Activated CD4-positive, CD25-positive, alpha-beta regulatory T cell treated with anti-CD3 and anti-CD28 coated beads, Interleukin-2, amount 50 U/mL, for 16 hours (primary cell): ENCODE measurements at places on chromosomes 4 and X.

- no peak for DNase-seq
Observed at GRCh38 chr4:121998024-121998423, 46.2 kb upstream of the TRPC3 start.

- no peak for DNase-seq
Observed at GRCh38 chr4:143207555-143207954, 22.8 kb downstream of the USP38 start.

DNA sequence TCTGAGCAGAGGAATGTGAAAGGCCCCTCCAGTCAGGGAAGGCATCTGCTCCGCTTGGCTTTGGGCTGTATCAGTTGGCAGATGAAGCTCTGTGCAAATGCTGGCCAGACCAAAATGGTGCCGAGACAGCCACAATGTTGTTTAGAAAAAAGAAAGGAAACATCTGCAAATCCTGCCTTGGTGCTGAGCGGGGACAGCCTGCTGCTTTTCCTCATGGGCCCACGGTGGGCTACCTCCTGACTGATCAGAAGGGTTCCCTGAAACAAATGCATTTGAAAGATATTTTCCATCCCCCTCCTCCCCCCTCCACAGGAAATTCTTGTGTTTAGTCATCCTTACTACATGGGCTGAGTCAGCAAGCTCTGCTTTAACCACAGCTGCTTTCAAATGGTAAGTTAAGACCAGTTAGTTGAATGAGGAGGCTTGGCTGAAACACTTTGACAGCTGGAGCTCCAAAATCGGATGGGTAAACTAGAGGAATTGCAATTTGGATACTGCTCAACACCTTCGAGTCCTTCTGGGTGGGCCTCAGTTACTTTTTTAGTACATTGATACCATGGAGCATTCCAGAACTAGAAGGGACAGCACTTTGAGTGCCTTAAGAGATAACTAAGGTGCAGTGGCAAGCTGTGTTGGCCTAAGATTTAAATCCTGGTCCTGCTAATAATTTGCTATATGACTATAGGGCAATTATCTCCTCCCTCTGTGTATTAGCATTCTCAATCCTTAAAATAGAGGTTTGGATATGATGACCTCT is 36.0 kb downstream of the PLAC1 start:
- no peak for DNase-seq

DNA sequence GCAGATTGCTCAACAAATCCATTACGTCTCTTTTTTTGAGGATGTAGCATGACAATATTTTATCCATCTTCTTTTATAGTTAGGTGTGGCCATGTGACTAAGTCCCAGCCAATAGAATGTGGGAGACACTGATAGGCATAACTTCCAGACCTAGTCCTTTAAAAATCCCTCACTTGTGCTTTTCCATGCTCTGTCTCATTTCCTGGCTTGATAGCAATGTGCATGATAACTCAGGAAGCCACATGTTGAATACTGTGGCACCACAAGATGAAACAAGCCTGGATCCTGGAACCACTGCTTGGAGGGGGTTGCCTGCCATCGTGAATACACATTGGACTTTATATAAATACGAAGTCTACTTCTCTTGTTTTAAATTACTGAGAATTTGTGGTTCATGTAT is 184.0 kb upstream of the NEIL3 start:
- DNase-seq: no peak

GRCh38 chr4:143581331-143581946 is 67.9 kb downstream of the SMARCA5 start:
- DNase-seq: no peak

DNA sequence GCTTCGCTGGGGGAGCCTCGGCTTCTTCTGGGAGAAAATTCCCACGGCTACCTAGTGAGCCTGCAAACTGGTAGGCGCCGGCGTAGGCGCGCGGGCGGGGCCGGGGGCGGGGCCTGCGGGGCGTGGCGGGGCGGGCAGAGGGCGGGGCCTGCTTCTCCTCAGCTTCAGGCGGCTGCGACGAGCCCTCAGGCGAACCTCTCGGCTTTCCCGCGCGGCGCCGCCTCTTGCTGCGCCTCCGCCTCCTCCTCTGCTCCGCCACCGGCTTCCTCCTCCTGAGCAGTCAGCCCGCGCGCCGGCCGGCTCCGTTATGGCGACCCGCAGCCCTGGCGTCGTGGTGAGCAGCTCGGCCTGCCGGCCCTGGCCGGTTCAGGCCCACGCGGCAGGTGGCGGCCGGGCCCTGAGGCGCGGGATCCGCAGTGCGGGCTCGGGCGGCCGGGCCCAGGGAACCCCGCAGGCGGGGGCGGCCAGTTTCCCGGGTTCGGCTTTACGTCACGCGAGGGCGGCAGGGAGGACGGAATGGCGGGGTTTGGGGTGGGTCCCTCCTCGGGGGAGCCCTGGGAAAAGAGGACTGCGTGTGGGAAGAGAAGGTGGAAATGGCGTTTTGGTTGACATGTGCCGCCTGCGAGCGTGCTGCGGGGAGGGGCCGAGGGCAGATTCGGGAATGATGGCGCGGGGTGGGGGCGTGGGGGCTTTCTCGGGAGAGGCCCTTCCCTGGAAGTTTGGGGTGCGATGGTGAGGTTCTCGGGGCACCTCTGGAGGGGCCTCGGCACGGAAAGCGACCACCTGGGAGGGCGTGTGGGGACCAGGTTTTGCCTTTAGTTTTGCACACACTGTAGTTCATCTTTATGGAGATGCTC is at the start of gene HPRT1:
Gene HPRT1 (plus strand): TSS at position 161 of the 857 bp plus-strand sequence. CDS start 147 bp downstream, at position 308.
- peak; percentile 52 for DNase-seq

- no peak for DNase-seq
Observed at GRCh38 chr4:186765138-186765537, 41.5 kb upstream of the FAT1 start.

DNA sequence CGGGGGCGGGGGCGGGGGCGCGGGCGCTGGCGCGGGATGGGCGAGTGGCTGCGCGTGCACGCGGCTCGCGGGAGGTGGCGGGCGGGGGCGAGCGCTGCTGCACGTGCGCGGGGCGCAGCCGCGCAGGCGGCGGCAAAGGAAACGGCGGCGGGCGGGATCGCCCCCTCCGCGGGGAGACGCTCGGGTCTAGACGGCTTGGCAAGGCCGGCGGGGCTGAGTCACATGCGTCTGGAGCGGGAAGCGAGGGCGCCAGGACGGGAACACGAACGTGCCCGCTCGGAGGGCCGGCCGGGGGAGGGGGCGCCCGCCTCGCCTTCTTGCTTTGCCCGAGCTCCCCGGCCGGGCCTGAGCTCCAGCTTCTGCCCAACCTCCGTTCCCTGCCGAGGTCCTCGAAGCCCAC is 4.3 kb upstream of the HAUS7 start:
- DNase-seq: no peak

DNA sequence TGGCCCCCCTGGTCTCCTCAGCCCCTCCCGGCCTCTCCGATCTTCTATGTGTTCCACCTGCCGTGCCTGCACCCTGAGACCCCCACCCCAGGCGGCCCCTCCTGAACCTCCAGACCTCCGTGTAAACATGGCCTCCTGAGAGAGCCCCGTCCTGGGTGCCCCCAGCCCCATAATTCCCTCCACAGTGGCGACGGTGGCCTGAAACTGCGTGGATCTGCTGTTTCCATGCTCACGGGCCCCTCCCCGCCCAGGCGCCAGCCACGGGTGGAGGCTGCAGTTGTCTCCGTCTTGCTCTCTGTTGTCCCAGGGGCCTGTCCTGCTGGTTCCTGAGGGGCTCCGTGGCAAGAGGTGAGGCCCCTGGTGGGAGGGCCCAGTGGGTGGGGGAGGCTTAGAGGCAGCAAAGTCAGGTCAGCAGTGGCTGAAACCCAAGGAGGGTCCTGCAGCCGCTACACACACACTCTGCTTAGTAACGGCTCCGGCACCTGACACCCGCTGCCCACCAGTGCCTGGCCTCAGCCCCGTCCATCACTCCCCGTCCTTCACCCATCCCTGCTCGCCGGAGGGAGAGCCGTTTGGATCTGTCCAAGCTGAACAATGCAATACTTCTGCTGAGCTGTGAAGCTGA is 75.8 kb downstream of the FAM53A start:
- no peak for DNase-seq

GRCh38 chr4:67770422-67770821 is 16.2 kb upstream of the GNRHR start:
- no peak for DNase-seq

GRCh38 chr4:156545003-156545785 is 426.4 kb downstream of the PDGFC start:
- DNase-seq: no peak
